AG04450 (cell line): ENCODE measurements at places on chromosomes 3 and 15.

- no peak for DNase-seq
Observed at GRCh38 chr3:8712045-8712907, 21.3 kb upstream of the CAV3 start.

DNA sequence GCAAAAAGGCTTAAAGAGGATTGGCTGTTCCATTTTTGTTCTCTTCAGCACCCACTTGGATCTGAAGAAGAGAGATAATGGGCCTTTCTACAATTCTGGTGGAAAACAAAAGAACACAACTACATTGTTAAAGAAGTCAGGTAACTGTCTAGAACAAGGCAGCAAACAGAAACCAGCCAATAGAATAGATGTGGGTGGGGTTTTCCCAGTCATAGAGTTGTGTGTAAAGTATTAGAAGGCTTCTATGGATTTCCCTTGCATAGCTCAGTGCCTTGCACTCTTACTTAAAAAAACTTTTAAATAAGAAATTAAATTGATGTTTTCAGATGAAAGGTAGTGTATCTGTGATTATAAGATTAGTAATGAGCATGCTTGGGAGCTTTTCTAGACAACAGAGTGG is 462.7 kb upstream of the ATP11B start:
- DNase-seq: no peak

DNA sequence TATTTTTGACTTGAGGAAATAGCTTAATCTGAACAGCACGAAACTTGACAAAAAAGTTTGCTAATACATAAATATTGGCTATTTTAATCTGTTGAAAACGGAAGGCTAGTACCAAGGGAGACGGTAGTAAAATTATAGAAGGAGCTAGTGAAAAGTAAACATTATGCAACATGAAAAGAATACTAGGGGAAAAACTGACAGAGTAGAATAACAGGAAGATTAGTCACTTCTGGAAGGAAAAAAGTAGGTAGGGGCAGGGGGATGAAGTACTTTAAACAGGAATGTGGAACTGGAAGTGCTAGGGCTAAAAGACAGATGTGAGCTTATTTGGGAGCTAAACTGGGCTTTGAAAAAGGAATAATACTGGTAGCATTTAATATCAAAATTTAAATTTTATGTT is 60.1 kb downstream of the MBNL1 start:
- DNase-seq: peak; percentile 59

DNA sequence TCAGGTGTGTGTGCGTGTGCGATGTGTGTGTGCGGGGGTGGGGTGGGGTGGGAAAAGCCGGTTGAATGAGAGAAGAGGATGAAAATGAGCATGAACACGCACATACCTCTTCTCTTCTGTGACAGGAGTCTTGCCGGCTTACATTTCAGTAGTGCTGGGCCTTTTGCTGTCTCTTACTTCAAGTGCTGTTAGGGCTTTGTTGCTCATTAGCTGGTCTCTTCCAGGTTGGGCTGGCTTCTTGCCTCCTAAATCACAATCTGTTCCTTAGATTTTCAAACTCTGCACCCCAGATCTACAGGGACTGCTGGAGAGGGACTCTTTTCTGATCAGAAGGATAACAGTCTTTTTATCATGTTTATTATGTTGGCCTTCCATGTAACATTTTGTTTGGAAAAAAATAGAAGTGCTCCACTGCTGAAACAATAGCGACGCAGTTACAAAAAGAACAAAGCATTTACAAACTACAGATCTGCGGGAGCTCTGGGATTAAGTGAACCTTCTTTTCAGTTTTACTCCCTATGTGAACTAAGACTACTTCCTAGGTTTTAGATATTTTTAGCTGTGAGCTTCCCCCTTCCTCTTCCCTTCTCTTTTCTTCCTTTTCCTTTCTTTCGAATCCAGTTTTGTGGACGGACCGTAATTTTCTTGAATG is 48.5 kb downstream of the USP13 start:
- no peak for DNase-seq

DNA sequence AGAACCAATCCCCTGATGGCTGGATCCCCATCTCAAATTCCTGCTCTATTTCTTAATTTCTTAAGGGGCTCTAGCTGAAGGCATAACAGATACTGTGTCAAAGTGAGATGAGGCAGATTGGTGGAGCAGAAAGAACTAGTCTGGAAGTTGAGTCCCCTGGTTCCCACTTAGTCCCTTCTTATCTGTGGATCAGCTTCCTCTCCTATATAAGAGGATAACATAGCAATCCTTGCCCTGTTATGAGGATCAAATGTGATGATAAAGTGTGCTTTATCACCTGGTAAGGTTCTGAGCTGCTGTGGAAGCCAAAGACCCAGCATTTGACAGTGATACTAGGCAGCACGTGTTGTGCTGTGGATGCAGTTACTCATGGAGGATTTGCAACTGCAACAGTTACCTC is 8.1 kb upstream of the SIN3A start:
- no peak for DNase-seq

DNA sequence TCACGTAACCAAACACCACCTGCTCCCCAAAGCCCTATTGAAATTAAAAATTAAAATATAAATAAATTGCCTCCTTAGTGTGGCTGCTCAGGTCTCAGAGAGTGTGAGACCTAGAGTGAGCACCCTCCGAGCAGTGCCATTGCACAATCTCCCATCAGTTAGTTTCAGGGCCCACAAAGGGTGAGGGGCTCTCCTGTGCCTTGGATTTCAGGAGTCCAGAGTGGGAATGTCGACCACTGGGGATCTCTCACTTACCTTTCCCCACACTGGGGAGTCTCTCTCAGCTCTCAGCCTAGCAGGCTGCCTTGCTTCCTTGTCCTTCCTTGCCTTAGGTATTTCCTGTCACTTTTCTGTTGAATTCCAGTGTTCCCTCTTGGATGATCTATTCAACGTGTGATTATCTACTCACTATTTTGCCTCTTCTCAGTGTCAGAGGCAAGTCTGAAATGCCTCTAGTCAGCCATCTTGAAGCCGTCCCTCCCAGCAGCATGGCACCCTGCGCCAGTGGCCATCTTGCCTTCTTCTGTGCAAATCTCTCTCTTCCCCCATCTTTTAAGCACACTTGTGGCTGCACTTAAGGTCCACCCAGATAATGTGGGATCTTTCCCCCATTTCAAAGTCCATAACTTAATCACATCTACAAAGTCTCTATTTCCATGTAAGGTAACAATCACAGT is 119.3 kb downstream of the LRRK1 start:
- DNase-seq: no peak

- no peak for DNase-seq
Observed at GRCh38 chr15:74608786-74609185, 6.8 kb upstream of the CLK3 start.

GRCh38 chr3:119600732-119601131 is 3.0 kb downstream of the PLA1A start:
- DNase-seq: no peak
